ENCODE measurements at places on chromosomes 13 and 19.

DNA sequence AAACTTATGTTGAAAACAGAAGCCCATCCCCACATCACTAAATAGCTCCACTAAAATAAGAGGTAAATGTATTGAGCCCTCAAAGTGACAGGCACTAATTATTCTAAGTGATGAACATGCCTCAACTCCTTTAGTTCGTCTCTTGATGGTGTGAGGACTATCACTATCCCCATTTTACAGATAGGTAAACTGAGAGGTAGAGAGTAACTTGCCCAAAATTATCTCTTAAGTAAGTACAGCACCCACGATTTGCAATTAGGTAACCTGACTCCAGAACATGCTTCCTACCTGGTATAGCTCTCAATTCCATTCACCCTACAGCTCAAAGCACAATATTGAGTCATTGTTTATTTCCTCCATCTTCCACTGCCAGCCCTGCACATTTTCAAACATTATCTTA, 12.7 kb downstream of the ZAR1L start:
- DNase-seq = no peak

- no peak for DNase-seq
These were observed 12.2 kb downstream of the EDDM13 start for GRCh38 chr19:56284746-56285145.

DNA sequence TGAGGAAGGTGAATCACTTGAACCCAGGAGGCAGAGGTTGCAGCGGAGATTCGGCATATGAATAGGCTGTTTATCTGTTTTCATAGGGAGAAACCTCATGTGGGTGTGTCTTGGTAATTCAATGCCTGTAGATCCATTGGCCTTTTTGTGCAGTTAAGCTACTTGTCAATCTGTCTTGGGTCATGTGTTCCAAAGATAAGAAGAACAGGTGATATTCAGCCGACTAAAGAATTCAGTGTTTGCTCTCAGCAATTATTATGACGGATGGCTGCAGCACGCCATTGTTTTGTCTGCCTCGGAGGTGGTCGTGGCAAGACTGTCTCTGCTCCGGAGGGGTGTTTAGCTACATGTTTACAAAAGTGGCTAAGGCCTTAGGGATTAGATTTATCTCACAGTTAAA, 573.0 kb upstream of the PCDH9 start:
- DNase-seq = no peak

- DNase-seq = peak; percentile 16
These were observed 11.4 kb upstream of the EDDM13 start for GRCh38 chr19:56261145-56261544.

- no peak for DNase-seq
These were observed 824 bp downstream of the TSEN34 start for GRCh38 chr19:54191811-54192453.

- DNase-seq = peak; percentile 9
These were observed 61.4 kb upstream of the SLITRK1 start for GRCh38 chr13:83943530-83944279.

GRCh38 chr19:15276620-15277215, 44.5 kb upstream of the EPHX3 start:
- no peak for DNase-seq

- DNase-seq = no peak
These were observed 14.4 kb upstream of the F2RL3 start for GRCh38 chr19:16874250-16874977.

DNA sequence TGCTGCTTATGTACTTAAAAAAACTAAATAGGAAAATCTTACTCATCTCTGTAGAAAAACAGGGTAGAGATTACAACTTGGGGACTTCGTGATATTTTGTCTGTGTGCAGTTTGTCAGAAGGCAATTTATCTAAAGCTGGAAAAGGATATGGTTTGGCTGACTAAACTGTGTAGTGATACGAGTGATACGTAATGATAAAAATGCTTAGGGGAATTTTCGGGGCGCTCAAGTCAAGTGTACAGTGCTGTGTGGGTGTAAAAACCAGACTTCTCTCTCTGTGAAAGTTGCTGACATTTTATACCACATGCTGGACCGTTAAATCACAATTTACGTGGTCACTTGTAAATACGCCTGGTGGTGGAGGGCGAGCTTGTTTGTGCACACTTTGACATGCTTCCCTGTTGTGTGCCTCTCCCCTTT, 221.7 kb downstream of the KCNRG start:
- no peak for DNase-seq

DNA sequence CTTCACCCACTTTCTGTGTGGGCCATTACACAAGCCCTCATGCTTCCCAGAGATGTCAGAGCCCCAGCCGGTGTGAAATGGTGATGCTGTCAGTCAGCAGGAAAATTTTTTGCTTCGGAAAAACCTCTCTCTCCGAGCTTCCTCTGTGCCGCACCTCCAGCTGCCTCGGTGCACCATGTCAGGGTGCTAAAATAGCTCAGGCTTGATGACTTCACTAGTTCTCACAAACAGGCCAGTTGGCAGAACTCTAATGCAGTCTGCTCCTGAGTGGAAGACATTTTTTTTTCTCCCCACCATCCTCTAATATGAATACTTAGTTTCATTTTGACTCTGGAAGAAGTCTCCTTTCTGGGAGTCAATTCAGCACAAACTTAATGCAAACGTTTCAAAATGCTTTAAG, 71.3 kb downstream of the KLF12 start:
- DNase-seq = peak; percentile 53

DNA sequence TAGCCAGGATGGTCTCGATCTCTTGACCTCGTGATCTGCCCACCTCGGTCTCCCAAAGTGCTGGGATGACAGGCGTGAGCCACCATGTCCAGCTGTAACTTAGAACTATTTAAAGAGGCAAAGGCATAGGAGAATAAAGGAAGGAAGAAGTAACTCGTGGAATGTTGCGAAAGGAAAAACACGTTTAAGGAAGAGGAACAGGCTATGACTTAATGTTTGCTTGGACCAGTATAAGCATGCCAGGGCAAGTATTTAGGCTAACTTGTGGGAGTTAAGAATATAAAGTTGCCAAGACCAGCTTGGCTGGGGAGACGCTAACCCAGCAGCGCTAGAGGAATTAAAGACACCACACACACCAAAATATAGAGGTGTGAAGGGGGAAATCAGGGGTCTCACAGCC, 33.5 kb downstream of the ZNF844 start:
- no peak for DNase-seq

DNA sequence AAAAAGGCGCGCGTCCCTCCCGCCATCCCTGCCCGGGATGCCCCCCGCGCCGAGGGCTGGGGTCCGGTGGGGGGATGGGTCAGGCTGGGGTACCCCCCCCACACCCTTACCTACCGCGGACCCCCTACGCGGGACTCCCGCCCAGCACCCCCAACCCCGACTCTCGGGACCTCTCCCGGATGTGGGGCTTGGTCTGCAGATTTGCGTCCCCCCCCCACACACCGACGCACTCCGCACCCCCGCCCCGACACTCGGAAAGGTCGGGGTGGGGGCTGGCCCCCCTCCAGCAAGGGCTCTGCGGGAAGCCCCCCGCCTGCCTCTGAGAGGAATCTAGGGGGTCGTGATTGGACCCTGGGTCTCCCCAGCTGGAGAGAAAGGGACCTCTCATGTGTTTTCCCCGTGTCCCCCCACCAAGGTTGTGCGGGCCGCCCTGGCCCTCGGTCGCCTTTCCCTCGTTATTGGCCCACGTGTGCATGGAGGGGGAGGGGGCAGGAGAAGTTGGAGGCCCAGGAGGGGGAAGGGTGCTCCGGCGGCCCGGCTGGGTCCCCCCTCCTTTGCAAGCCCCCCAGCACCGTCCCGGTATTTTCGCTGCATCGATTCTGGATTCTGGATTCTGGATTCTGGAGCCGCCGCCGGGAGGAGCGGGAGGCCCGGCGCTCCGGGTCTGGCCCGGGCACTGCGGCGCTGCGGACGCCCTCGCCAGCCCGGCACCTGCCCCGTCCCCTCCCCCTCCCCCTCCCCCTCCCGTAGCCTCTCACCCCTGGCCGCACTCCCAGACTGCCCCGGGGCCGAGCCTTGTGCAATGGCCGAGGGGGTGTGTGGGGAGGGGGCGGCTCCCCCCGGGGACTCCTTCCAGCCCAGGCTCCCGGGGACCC, 607 bp downstream of the NFIC start:
- peak; percentile 45 for DNase-seq

DNA sequence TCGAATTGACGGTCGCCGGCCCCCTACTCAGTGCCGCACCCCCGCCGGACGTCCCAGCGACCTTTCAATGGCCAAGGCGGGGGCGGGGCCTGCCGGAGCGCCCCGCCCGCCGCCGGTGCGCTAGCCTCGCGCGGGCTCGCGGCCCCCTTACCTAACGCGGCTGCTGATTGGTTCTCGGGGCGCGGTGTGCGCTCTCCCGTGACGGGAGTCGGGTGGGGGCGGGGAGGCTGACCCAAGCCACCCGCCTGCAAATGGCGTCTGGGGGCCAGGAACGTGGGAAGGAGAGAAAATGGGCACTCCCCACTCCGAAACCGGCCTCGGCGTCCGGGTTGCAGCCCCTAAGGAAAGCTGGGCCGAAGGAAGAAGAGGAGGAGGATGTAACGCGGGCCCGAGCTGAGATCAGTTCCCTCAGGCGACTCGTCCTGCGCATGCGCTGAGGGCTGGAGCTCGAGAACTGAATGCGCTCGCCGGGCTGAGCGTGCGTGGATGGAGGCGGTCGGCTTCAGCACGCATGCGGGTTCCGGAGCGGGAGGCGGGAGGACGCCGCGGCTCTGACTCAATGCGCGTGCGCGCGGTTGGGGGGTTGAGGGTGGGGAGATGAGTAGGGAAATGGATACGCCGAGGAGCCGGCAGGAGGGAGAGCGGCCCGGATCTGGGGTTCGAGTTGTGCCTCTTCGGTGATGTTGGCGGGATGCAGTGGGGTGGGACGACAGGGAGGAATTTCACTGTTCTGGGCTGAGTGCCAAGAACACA, at the start of gene SMG9:
Gene SMG9, minus strand, starts transcription at position 460 of the 753 bp plus-strand sequence. CDS start 4,221 bp downstream, outside the sequence.
- DNase-seq = peak; percentile 98

- DNase-seq = no peak
These were observed 27.7 kb upstream of the HIF3A start for GRCh38 chr19:46269101-46269500.

DNA sequence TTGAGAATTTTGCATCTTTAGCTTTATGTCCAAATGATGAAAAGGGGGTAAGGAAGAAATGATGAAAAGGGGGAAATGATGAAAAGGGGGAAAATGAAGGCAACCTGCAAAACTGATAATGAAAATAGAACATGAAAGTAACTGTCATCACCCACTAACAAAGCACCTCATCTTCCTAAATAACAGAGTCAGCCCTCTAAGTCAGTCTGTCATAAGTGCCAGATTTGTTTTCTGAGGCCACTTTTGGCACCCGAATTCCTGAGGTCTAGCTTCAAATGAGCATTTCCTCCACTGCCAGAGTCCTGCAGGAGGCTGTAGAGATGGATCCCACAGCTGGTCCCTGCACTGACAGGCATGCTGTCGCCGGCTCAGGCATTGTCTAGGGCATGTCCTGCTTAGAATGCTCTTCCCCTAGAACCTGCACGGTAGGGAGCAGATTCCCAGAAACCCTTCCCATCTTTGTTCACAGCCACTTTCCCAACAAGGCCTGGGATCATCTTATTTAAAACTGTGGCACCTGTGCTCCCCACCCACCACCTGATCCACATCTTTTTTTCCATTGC, 25.3 kb downstream of the RAP2A start:
- no peak for DNase-seq

GRCh38 chr19:1067341-1067957, 482 bp downstream of the ARHGAP45 start:
- no peak for DNase-seq

GRCh38 chr13:33512880-33513554, 227.5 kb upstream of the STARD13 start:
- DNase-seq = peak; percentile 58

DNA sequence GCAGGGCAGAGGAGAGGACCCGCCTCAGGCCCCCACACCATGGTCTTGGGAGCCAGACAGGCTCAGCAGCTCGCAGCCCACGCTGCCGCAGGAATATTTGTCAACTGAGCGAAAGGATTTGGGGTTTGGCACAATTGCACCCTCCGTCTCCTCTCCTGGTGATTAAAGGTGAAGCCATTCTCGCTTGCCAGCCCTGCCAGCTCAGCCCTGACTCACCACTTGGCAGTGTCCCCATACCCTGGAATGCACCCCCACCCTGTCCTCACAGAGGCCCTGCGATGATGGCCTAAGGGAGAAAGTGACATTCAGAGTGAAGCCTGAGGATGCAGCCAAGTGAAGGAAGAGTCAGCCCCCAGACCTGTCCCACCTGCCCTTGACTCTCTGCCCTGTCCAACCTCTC, 18.8 kb downstream of the CYTH2 start:
- peak; percentile 90 for DNase-seq

GRCh38 chr13:20182231-20182846, 10.4 kb downstream of the GJB2 start:
- peak; percentile 74 for DNase-seq

- peak; percentile 92 for DNase-seq
These were observed 41.5 kb upstream of the C13orf46 start for GRCh38 chr13:114015111-114015968.

GRCh38 chr13:34731486-34731885, 210.6 kb upstream of the NBEA start:
- peak; percentile 8 for DNase-seq

GRCh38 chr13:112943309-112944125, 25.5 kb upstream of the MCF2L start:
- peak; percentile 46 for DNase-seq

Data from EH (cell line).